ENCODE measurements at places on chromosomes 5 and 9.

- DNase-seq = no peak
Observed at GRCh38 chr5:159864885-159865691, 51.2 kb upstream of the ADRA1B start.

- DNase-seq = no peak
Observed at GRCh38 chr5:98489021-98489420, 284.4 kb upstream of the RGMB start.

- DNase-seq = peak; percentile 60
Observed at GRCh38 chr9:69931340-69931739, 110.7 kb downstream of the CFAP95 start.

DNA sequence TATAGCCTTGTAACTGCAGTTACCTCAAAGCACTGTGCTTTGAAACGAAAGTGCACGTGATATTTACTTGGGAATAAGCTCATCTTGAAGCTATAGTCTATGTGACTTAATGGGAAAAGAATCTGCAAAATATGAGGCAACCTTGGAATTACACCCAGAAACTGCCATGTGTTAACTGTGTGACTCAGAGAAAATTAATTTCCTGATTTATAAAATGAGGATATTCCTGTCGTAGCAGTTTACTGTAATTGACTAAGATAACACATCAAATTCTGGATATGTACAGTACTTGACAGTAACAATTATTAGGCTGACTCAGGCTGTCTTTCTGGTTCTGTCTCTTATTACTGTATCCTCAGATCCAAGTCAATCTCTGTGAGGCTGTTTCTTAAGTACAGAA, 1079.9 kb upstream of the ACO1 start:
- DNase-seq = peak; percentile 1

DNA sequence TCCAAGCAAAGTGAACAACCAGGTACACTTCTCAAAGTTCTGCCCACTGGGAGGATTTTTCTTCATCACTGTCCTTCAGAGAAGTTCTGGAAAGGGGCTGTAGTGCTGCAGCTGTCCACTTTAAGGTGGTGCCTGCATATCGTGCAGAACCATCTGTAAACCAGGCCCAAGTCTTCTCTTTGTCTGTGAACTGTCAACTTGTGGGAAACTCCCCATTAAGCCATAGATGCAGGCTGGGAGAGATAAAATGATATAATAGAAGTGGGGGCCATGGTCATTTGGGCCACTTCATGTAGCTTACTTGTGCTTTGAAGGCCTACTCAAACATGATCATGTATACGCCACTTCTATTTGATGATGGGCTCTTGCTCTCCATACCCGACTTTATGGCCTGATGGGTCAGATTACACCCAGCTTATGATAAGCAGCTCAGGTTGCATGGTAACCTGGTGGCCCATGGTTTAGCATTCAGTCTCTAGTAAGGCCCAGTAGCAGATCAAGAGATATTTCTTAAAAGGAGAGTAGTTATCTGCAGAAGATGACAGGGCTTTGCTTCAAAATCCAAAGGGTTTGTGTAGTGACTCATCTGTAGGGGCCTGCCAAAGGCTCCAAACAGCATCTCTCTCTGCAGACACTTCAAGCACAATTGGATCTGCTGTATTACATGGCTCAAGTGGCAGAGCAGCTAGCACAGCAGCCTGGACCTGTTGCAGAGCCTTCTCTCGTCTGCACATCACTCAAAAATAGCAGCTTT, 15.7 kb upstream of the BTF3 start:
- DNase-seq = peak; percentile 29

DNA sequence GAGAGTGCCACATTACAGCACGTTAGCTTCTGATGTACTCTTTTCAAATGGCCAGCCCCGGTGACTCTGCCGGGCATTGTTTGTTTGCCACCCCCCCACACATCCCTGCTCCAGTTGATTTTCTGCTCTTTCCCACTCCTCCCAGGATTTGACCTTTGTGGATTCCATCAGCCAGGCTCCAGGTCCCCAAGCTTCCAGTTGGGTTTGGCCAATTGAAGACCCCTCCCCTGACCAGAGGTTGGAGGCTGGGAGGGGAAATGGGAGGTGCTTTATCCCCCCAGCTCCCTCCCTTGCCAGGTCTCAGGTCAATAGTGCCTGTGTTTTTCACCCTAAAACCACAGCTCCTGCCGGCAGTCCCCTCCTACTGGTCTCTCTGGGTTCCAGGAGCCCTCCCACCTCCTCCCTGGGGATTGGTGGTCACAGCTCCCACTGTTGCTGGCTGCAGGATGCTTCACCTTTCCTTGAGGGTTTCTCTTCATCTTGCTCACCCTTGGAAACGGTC, 34.9 kb downstream of the IRF1 start:
- no peak for DNase-seq

DNA sequence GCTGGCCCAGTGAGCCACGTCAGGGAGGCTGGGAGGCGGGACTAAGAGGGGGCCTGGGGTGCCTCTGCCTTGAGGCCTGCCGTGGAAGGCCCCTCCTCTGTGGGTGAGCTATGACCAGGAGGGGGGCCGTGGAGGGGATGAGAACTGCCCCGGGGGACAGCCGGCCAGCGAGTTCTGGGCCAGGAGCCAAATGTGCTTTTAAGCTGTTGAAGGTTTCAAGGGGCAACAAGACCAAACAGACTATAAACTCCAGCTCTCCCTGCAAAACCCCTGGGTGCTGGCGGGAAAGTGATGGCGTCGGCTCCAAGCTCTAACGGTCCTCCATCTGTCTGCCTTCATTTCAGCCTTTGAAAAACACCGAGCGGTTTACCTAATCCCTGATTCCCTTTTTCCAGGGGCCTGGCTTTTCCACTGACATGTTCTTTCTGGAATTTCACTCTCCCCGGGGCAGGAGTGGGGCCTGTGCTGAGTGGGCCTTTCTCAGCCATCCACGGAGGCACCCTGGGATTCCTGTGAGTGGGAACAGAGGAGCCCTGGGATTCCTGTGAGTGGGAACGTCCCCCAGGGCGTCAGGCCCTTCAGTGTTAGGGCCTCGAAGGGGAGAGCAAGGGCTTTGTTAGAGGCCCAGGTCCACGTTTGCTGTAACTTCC, 65.6 kb downstream of the COL5A1 start:
- DNase-seq = peak; percentile 61

GRCh38 chr9:9100070-9100469, 1300.5 kb upstream of the DMAC1 start:
- DNase-seq = no peak

GRCh38 chr9:130698514-130698913, 4.9 kb downstream of the EXOSC2 start:
- DNase-seq = peak; percentile 31

DNA sequence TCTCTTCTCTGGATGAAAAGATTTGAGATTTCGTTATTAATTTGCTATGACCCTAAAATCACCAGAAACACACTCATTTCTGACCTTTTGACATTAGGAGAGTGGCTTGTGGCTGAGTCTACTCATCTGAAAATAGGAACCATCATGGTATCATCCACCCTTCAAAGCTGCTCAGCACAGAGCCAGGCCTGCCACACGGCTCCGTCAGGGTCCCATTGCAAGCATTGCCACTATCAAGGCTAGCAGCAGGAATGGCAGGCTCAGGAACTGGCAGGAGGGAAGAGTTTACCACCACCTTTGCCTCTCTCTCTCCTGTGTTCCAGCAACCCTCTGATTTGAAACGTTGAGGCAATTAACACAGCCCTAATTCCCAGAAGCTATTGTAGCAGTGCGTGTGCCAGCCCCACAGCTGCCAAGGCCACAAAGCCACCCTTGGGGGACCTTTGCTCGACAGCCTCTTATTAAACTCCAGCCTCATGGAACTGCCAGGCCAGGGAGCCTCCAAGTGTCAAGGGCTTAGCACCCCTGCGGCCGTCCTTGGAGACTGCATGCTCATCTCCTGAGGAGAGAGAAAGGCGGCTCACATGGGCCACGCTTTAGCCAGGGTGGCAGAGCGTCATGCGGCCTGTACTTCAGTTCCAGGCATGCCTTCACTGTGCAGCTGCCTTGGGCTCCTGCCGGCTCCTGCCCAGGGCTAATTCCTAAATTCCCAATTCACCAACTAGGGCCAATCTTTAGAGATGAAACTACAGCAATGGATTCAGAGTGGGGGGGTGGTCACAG, 145.9 kb downstream of the ROR2 start:
- DNase-seq = no peak

DNA sequence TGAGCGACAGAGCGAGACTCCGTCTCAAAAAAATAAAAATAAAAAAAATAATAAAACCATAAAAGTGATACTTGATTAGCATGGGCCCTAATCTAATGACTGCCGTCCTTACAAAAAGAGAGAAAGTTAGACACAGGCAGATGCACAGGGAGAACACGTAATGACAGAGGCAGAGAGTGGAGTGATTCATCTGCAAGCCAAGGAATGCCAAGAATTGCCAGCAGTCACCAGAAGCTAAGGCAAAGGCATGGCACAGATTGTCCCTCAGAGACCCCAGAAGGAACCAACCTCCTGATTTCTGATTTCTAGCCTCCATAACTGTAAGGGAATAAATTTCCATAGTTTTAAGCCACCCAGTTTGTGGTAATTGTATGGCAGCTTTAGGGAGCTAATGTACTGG, 79.6 kb upstream of the FREM1 start:
- DNase-seq = no peak

DNA sequence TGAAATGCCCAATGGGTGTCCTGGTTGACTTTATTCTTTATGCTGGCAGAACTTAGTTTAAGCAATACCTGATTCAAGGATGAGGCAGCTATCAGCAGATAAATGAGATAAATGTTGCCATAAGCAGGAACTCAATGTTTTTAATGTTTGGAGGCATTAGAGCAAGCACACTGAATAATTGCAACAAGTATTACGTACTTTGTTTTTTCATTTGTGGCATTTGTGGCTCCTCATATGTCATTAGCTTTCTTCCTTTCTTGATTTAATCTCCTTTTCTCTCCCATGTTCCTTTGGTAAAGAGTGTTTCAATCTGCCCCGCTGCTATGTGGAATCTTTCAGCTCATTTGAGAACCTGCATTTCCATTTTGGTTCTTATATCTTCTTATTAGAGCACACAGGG, 6.4 kb upstream of the NR3C1 start:
- no peak for DNase-seq

- no peak for DNase-seq
Observed at GRCh38 chr9:120872791-120873502, 4.0 kb downstream of the PHF19 start.

- DNase-seq = no peak
Observed at GRCh38 chr9:93173365-93174051, 10.4 kb upstream of the WNK2 start.

DNA sequence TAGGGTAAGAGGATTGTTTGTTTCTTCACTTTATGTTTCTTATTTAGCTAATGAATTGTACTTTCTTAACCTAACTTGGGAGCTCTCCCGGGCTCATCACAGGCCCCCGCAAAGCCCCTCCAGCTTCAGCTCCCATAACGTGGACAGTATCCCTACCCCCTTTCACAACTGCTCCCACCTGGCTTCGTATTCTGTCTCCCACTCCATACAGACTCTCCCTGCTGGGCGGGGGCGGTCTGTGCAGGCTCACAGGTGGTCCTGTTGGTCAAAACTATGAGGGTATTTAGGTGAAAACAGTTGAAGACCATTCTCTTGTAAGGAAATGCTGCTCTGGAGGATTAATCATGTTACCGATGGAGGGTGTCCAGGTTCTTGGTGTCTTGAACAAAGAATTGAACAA, 805.3 kb downstream of the SEMA5A start:
- no peak for DNase-seq

DNA sequence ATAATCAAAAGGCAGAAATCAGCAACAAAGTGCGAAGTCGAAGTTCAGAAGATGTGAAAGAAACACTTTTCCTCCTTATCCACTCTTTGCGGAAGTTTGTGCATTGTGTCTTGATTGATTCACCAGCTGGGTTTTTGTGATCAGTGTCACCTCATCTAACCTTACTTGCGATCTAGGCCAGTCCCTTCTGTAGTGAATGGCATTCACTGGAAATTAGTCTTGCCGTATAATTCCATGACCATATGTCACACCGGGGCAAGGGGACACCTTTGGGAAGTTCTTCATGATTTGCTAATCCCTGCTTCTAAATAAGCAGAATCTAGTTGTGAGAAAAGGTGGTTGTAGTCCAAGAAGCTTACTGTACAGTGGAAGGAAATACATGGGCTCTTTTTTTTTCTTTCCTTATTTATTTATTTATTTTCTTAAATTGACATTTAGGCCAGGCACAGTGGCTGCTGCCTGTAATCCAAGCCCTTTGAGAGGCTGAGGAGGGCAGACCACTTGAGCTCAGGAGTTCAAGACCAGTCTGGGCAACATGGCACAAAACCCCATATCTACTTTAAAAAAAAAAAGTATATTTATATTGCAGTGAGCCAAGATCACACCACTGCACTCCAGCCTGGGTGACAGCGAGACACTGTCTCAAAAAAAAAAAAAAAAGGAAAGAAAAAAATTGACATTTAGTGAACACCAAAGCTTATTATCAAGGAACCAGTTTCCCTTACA, 7.8 kb downstream of the RAI14 start:
- DNase-seq = no peak

DNA sequence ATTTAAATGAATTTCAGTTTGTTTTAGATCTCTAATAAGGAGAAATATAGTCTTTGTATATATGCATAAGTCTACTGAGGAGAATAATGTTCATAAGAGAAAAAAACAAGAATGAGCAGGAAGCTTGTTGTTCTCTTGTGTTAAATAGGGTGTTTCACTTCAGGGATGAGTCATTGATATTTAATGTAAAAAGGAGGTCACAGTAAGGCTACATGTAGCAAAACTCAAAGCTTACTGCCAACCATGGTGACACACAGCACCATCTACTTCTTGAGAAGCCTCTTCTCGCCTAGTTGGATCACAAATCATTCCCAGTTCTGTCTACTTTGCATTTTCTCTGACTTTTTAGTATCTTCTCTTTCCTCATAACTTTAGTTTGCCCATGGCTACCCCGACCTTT, 1466.0 kb upstream of the C9orf72 start:
- peak; percentile 37 for DNase-seq

DNA sequence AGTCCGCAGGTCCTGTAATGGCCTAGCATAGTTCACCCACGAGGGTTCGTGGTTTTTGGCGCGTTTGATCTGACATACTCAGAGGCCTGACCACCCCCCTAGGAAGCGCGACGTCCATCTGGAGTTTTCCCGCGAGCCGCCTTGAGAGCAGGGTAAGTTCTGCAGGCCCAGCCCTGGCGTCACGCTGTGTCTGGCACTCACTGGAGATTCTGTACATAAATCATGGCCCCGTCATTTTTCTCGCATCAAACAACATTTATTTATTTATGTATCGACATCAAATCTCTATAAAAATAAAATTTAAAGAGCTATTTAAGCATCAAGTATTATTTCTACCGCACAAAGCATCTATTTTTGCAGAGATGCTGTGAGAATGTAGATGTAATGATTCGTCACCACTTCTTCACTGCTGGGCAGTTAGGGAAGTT, 437 bp upstream of the TRIM41 start:
- peak; percentile 71 for DNase-seq

GRCh38 chr5:54794135-54794975, 191.0 kb downstream of the ESM1 start:
- no peak for DNase-seq

- DNase-seq = peak; percentile 8
Observed at GRCh38 chr9:7045361-7045760, 287.6 kb downstream of the KDM4C start.

All from ELR (cell line).